ENCODE measurements at places on chromosomes 7 and 10.
A peak's percentile ranks its signal among the peaks of the same experiment; 100 is the strongest.

- DNase-seq: no peak
These were observed 124.7 kb upstream of the CARD11 start for GRCh38 chr7:3168370-3168769.

DNA sequence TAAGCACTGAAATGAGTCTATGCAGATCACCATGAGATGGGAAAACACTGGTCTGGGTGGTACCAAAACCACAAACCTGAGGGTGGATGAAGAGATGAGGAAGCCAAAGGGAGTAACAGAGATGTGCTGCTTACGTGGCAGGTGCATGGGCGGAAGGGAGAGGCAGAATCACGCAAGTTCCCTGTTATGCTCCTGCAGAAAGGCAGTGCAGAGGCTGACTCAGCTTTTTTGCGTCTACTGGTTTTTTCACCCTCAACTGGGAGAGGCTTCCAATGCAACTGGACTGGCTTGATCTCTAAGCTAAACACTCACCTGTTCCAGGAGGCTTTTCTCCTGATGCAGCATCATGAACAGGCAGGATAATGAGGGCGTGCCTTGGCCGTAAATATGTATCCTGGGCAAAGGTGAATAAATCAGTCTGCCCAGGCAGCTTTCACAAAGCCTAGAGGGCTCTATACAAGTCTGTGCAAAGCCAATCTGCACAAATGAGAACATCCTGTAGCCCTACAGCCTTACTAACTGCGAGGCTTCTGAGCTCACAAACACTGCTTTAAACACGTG, 95.4 kb upstream of the AFAP1L2 start:
- DNase-seq: peak; percentile 89

DNA sequence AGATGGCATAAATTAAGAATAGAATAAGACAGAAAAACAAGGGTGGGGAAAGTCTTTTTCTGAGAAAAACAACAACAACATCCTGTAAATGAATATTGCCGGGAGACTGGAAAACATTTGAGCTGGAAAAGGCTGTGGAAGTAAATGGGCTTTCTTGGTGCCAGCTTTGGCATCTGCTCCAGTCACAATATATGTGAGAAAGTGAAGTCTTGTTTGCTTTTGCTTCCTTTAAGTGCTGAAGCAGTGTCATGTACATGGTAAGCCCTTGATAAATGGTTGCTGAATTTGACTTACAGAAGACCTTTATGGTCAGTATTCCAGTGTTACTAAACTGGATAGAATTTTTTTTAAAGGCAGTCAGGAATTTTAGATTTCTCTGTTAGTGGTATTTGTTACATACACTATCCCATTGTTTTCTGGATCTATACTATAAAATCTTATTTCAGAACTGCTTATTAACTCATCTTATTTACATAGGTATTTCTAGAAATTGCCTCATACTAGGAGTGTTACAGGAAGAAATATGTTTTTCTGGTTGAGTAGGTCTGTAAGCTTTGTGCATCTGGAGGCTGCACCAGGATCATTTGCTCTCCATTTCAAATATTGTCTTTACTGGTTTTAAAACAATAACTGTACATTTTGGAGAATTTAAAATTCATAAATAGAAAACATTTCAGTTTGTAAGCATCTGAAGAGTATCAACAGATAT, 201.7 kb upstream of the FOXP2 start:
- no peak for DNase-seq

- no peak for DNase-seq
These were observed 5.1 kb upstream of the FAM133B start for GRCh38 chr7:92595281-92595680.

GRCh38 chr7:92368741-92369140, 78.5 kb upstream of the GATAD1 start:
- no peak for DNase-seq

GRCh38 chr7:148436571-148436970, 154.0 kb upstream of the C7orf33 start:
- no peak for DNase-seq

- no peak for DNase-seq
These were observed 36.0 kb downstream of the DNAJB9 start for GRCh38 chr7:108605559-108606201.

DNA sequence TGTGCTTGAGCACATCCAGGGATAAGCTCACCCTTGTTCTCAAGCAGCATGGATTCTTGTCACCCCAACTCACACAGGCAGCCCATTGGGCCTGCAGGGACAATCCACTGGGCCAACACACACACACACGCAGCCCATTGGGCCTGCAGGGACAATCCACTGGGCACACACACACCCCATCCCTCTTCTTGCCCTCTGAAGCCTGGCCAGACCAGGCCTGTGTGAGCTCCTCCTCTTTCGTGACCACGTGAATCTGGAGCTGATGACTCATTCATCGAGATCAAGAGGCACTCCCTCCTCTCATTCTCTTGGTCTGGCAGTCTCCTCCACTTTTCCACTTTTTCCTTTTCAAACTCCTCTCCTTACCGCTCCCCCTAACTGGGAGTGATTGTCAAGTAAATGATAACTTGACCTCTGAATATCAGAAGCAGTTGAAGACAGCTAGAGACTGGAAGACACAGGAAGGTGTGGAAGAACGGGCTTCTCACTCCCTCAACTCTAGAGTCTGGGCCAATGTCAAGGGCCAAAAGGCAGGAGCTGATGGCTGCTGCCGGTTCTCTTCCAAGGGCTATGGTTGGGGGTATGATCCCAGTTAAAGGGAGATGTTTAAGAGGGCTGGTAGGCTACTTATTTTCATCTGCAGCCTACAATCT, 89.7 kb downstream of the HIPK2 start:
- DNase-seq: no peak

DNA sequence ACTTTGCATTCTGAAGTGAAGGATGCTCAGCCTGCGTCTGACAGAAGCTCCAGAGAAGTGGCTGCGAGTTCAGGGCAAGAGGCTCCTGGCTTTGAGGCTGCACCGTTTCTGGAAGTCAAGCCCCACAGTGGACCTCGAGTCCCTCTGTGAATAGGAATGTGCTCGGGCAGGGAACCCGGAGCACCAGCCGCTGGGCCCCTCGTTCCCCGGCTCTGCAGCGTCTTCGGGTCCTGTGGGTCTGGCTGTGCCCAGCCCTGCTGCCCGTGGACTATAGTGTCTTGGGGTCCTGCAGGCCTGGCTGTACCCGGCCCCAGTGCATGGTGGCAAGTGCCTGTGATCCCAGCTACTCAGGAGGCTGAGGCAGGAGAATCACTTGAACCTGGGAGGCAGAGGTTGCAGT, 45.3 kb upstream of the PRKAR1B start:
- DNase-seq: no peak

Measured in stimulated activated CD4-positive, alpha-beta T cell treated with anti-CD3 and anti-CD28 coated beads, Interleukin-15, amount 100 ng/mL, for 24 hours (primary cell).